ENCODE measurements at places on chromosomes 5 and 9.
A peak's percentile ranks its signal among the peaks of the same experiment; 100 is the strongest.

GRCh38 chr9:114235033-114235661 lies 79.8 kb downstream of the COL27A1 start:
- no peak for DNase-seq

- no peak for DNase-seq
Measured at GRCh38 chr9:89701221-89701798, 96.5 kb downstream of the GADD45G start.

DNA sequence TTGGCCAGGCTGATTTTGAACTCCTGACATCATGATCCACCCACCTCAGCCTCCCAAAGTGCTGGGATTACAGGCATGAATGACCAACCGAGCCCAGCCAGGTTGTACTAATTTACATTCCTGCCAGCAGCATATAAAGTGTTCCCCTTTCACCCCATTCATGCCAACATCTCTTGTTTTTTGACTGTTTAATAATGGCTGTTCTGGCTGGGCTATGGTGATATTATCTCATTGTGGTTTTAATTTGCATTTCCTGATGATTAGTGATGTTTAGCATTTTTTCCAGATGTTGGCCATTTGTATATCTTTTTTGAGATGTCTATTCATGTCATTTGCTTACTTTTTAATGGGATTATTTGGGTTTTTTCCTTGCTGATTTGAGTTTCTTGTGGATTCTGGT lies 87.3 kb downstream of the INVS start:
- DNase-seq, result no peak

- DNase-seq, result no peak
Measured at GRCh38 chr5:54446379-54446732, 9.1 kb upstream of the HSPB3 start.

DNA sequence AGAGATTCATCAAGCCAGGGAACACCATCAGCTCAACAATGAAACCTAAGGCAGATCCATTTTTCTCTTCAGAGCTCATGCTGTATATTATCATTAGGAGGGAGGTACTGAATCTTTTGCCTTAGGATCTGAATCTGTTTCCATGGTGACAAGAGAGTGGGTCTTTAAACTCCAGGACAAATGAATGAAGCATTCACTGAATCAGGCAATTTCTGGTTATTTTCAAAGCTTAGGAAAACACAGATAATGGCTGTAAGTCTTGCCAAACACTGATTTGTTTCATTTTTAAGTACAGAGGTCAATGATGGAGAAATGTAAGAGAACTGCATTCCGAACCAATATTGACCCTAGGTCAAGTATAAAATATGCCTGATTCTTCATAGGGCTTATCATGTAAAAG lies 84.9 kb downstream of the GNA14 start:
- DNase-seq, result no peak

- DNase-seq, result no peak
Measured at GRCh38 chr5:10328323-10328722, 20.6 kb upstream of the CMBL start.

- DNase-seq, result peak; percentile 43
Measured at GRCh38 chr5:155316070-155316714, 302.6 kb downstream of the KIF4B start.

GRCh38 chr9:83029531-83030137 lies 33.3 kb downstream of the RASEF start:
- DNase-seq, result no peak

DNA sequence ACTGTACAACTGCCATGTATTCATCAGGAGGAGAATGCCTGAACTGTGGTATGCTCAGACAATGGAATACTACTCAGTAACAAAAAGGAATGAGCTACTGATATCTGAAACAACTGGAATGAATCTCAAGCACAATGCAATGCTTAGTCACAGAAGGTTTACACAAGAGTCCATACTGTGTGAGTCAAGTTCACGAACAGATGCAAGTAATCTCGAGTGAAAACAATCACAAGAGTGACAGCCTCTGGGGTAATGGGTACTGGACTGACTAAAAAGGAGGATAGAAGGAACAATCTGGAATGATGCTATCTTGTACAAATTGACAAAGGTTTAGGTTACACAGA lies 19.5 kb upstream of the GOLGA1 start:
- no peak for DNase-seq

GRCh38 chr5:7856855-7857254 lies 5.9 kb upstream of the CFAP90 start:
- peak; percentile 76 for DNase-seq

- DNase-seq, result no peak
Measured at GRCh38 chr5:109659901-109660300, 29.8 kb upstream of the MAN2A1 start.

GRCh38 chr5:124801551-124801950 lies 55.1 kb upstream of the ZNF608 start:
- no peak for DNase-seq

DNA sequence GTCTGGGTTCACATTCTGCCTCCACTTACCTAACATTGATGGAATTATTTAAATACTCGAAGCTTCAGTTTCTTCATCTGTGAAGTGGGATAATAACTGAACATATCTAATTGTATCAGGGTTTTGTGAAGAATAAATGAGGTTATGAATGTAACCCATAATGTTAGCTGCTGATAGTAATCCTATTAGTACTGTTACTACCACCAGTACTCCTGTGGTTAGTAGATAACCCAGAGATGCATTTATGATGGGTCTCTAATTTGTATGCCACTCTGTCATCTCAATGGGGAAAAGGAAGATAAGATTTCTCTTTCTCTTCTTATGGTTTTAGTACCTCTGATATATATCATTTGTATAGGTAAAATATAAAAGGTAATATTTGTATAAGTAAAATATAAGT lies 16.0 kb downstream of the CPEB4 start:
- DNase-seq, result no peak

GRCh38 chr5:67164856-67165525 lies 31.6 kb downstream of the CD180 start:
- no peak for DNase-seq

GRCh38 chr5:65481171-65481581 lies 544 bp downstream of the ADAMTS6 start:
- DNase-seq, result no peak

DNA sequence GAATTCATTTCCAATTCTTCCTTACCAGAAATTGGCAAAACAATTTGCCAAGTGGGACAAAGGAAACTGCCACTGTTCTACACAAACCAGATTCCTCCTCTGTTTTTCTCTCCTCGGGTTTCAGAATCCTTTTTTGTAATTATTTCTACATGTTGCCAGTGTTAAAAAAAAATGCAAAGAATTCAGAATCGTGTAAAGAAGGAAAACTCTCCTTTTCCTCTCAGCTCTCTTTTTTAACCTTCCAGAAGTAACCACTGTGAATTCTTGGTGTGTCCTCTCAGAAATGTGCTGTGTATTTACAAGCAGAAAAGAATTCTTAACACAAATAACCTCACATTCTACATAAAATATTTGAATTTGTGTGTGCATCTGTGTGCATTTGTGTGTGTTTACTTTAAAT lies 224.6 kb downstream of the DRD1 start:
- no peak for DNase-seq

- DNase-seq, result no peak
Measured at GRCh38 chr5:179585941-179586401, 35.6 kb downstream of the RUFY1 start.

DNA sequence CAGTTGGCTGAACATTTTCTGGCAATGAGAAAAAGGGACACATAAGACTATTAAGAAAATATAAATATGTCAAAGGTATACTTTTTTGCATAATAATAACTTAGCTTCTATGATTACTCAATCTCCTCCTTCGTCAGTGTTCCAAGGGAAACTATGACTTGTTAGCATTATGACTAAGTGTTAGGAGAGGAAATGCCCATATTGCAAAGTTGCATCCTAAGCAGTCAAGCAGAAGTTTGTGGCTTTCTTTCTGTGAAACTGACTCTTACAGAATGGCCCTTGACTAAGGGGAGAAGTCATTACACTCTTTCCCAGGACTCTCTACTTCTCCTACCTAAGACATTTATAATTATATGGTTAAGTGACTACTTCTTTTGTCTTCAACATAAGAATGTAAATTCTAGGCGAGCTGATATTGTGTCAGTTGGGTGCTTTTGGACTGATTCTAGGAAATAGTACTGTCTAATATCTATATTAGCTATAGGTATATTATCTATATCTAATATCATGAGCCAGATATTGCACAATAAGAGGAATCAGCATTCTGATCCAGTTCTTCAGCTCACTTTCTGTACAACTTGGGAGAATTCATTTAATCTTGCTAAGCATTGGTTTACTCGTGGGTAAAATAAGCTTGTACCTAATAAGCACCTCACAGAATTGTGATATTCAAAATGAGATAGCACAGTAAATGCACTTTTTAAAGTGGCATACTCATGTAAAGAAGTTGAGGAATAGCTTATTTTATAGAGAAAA lies 16.4 kb upstream of the SPINK6 start:
- no peak for DNase-seq

- DNase-seq, result no peak
Measured at GRCh38 chr5:59548807-59549357, 344.6 kb downstream of the PDE4D start.

GRCh38 chr9:132241483-132241839 lies 79.6 kb downstream of the NTNG2 start:
- DNase-seq, result no peak

GRCh38 chr9:14057368-14058324 lies 256.3 kb downstream of the NFIB start:
- DNase-seq, result no peak

GRCh38 chr5:82164977-82165713 lies 113.0 kb downstream of the RPS23 start:
- DNase-seq, result peak; percentile 74

DNA sequence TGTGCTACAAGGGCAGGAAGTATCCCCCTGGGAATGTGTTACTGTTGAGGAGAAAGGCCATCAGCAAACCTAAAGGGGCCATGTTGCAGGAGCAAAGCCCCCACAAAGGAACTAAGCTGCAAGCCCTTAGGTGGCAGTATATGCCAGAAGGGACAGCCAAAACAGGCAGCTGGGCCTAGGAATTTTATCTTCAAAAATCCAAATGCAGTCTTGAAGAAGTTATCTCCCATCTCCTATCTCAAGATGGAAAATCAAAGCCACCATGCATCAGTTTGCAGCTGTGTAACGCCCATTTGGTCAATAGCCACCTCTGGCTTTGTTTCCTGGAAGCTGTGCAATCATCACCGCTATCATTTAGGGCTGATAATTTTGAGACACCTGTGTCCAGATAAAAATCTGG lies 400.3 kb downstream of the ARHGEF28 start:
- no peak for DNase-seq

GRCh38 chr9:26415528-26415927 lies 477.1 kb downstream of the CAAP1 start:
- no peak for DNase-seq

GRCh38 chr5:74943905-74944304 lies 77.7 kb upstream of the FAM169A start:
- DNase-seq, result no peak

DNA sequence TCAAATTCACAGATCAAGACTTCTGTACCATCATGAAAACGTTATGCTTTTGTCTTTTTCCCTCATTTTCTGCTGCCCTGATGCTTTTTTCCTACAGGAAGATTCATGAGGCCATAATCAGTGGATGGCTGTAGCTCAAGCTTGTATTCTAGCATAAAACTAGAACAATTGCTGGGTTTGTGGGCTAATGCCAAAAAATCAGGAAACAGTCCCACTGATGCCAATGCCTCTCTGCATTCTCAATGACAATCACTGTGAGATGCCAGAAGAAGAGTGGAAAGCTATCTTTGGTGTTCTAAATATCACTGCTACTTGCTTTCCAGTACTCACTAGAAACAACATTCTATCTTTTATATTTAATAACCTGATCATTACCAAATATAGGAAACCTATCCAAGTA lies 33.3 kb upstream of the FAM170A start:
- DNase-seq, result no peak

DNA sequence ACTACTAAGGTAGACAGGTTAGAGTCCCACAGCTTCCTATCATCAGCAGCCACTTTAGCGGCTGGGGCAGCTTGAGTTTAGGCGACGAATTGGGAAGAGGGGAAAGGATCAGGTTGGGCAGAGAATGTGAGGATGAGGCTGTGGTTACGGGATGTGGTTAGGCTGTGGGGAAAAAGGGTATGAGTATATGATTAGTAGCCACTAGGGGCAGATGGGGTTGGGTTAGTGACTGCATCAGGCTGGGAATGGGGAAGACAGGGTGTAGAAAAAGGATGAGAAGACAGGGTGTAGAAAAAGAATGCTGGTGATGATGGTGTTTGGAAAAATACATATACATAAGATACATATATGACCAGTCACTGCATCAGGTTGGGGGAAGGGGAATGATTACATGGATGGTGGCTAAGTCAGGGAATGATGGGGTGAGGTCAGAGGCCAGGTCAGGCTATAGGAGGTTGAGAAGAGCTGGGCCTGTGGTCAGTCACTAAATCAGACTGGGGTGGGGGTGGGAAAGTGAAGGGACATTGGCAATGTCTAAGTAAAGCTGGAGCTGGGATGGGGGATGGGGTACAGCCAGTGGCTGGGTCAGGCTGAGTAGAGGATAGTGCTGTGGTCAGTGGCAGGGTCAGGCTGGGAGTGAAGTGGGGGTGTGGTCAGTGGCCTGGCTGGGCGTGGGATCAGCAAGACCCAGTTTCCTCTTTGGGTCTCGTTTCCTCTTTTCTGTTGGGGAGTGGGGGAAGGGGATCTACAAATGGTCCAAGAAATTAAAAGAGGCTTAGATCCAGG lies 2.1 kb downstream of the TLN1 start:
- DNase-seq, result peak; percentile 20

- DNase-seq, result peak; percentile 6
Measured at GRCh38 chr5:42813533-42813932, 1.8 kb upstream of the SELENOP start.

DNA sequence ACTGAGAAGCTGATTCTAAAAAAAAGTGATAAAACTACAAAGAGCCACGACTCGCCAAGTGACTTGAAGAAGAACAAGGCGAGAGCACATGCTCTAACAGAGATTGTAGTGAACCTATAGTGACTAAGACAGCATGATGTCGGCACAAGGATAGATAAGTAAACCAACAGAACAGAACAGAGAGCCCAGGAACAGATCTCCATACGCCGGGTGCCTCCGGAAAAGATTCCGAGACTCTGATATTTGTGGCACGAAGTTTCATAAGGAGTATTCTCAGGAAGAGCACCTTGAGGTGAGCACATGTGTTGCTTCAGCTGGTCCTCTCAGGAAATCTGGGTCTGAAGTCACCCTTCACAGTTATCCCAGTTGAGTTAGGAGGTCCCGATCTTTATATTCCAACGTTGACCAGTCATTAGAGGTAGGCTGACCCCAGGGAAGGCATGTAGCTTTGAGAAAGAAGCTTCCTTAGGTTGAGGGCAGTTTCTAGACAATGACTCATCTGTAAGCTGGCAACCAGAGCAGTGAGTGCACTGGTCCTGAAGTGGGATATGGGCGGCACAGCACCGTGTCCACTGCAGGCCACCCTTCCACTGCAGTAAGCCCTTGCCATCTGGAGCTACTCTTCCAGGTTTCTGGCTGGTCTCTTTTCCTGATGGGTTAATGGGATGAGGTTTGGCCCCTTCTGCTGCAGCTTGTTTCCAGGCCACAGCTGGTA lies 13.6 kb upstream of the CLK4 start:
- no peak for DNase-seq

DNA sequence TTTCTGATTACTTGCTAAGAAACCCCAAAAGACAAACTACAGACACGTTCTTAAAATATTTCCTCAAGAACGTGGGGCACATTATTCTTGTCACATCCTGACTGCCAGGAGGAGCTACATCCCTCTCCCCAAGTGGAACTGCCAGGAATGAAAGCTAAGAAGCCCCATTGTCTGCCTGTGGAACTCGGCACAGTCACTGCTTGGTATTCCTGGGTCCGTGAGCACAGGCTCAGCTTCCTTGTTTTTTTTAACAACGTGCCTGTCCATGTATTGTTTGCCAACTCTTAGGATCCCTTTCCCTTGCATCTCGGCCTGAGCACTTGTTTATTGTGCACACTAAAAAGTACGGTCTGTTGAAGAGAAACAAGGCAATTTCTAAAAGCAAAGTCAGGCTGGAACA lies 47.0 kb upstream of the SELENOP start:
- DNase-seq, result no peak

Measured in WERI-Rb-1 (cell line).